ENCODE measurements at places on chromosomes 2 and 18. TPM values are rescaled to one million over a fixed set of nuclear protein-coding genes. Genes with fewer than 3 reads are reported as not detected.

SDC1 gene
- not detected for total RNA-seq

SERPINB11 gene
- not detected for total RNA-seq

ERBB4 gene
- not detected for total RNA-seq

C2orf78 gene
- not detected for total RNA-seq

RBM43 gene
- 4.9 TPM for total RNA-seq

FAM168B gene
- total RNA-seq: 51.8 TPM

DSG3 gene
- not detected for total RNA-seq

CABYR gene
- total RNA-seq: 1.1 TPM

LYG2 gene
- not detected for total RNA-seq

ELAC1 gene
- 9.4 TPM for total RNA-seq

DCDC2C gene
- total RNA-seq: not detected

G6PC2 gene
- total RNA-seq: not detected

NCL gene
- total RNA-seq: 686 TPM

RAX gene
- not detected for total RNA-seq

SLC19A3 gene
- not detected for total RNA-seq

SCYGR4 gene
- total RNA-seq: not detected

SPOPL gene
- 15.6 TPM for total RNA-seq

OST4 gene
- 346 TPM for total RNA-seq

AQP12A gene
- not detected for total RNA-seq

FSIP2 gene
- 0.13 TPM for total RNA-seq

MAPRE3 gene
- total RNA-seq: 0.95 TPM

ARHGAP25 gene
- total RNA-seq: 68.2 TPM

SP140 gene
- 57.5 TPM for total RNA-seq

VSNL1 gene
- total RNA-seq: not detected

DUSP28 gene
- total RNA-seq: 6.8 TPM

BMP10 gene
- total RNA-seq: not detected

ACP1 gene
- 93.7 TPM for total RNA-seq

UGT1A7 gene
- not detected for total RNA-seq

ZBTB14 gene
- total RNA-seq: 22.9 TPM

STEAP3 gene
- 0.13 TPM for total RNA-seq

GREB1 gene
- 0.68 TPM for total RNA-seq

SPP2 gene
- total RNA-seq: not detected

ZNF142 gene
- 49.2 TPM for total RNA-seq

TCF23 gene
- not detected for total RNA-seq

EIPR1 gene
- total RNA-seq: 41.4 TPM

OXER1 gene
- not detected for total RNA-seq

OR6B2 gene
- not detected for total RNA-seq

SPEG gene
- 10.8 TPM for total RNA-seq

ARHGEF33 gene
- 0.08 TPM for total RNA-seq

GNAL gene
- total RNA-seq: not detected

CRACDL gene
- 0.97 TPM for total RNA-seq

STPG4 gene
- total RNA-seq: not detected

OTOS gene
- not detected for total RNA-seq

NUP35 gene
- total RNA-seq: 21.3 TPM

STK25 gene
- total RNA-seq: 132 TPM

C2orf15 gene
- total RNA-seq: 0.37 TPM

HOXD8 gene
- not detected for total RNA-seq

REEP1 gene
- not detected for total RNA-seq

Data from activated CD8-positive, alpha-beta T cell treated with anti-CD3 and anti-CD28 coated beads, Interleukin-2, amount 10 ng/mL, durations not matched to agents 7 days and 5 days (primary cell).